ENCODE measurements at places on chromosomes 11 and 22. TPM values are rescaled to one million over a fixed set of nuclear protein-coding genes. Genes with fewer than 3 reads are reported as not detected.

GRCh38 chr11:9663699-9664275 lies at the start of gene SWAP70:
TSS of gene SWAP70 (plus strand) at chr11:9664077. CDS start at chr11:9664180, 103 bp downstream.
- H3K27me3 ChIP-seq, result no peaks in the 10 kb centered on the region
- DNase-seq, result peak; percentile 93
- peak within 1 kb of the TSS; percentile 96 for H3K4me3 ChIP-seq
- peaks cover 28% of the 10 kb centered on the region for H3K36me3 ChIP-seq

DNA sequence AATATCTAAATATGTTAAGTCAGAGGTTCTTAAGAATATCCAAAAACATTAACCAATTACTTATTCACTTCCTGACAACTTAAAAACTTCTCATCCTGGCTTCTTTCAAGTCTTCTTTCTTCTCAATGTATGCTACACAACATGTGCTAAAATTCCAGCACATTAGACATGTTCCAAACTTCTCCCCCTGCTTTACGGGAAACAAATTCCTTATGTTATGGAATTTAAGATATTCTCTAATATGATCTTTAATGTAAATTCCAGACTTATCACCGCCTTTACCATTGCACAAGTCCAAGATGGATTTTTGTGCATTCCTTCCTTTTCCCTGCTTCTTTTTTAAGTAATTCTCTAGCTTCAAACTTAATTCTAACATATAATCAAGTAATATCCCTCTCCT lies 964.5 kb upstream of the CHORDC1 start:
- H3K36me3 ChIP-seq, result no peaks in the 10 kb centered on the region
- no peak overlapping the region for H3K4me3 ChIP-seq
- H3K27me3 ChIP-seq, result no peaks in the 10 kb centered on the region
- H3K4me1 ChIP-seq, result no peaks in the 10 kb centered on the region
- H3K27ac ChIP-seq, result no peak overlapping the region
- no peak for DNase-seq

DNA sequence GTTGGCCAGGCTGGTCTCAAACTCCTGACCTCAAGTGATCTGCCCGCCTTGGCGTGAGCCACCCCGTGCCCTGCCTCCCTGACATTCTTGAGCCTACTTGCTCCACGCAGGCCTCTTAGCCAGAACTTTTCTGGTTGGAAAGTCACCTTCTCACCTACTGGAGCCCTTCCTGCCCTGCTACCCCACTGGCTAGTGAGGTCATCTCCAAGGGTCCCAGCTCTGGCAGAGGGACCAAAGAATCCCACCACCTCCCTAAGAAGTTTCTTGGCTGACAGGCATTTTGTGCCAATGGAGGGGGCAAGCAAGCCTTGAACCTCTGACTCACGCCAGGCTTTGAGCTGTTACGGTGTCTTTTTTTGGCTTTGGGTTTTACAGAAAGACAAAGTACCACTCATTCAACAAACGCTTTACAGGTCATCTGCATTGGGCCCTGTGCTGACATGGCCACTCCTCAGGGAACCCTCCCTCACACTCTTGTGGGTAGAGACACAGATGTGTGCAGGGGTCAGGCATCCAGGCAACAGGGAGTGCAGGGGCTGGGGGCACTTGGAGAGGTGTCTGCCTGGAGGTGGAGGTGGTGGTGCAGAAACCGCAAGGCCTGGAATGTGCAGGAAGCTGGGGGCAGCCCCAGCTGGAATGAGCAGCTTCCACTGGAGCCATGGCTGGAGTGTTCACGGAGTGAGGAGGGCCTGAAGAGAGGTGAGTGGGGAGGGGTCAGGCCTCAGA lies 27.1 kb upstream of the WNT11 start:
- DNase-seq, result no peak
- H3K27me3 ChIP-seq, result peaks cover 11% of the 10 kb centered on the region
- no peaks in the 10 kb centered on the region for H3K36me3 ChIP-seq
- peaks cover 35% of the 10 kb centered on the region for H3K4me1 ChIP-seq
- H3K4me3 ChIP-seq, result no peak overlapping the region
- peak overlapping the region; percentile 37 for H3K27ac ChIP-seq

DNA sequence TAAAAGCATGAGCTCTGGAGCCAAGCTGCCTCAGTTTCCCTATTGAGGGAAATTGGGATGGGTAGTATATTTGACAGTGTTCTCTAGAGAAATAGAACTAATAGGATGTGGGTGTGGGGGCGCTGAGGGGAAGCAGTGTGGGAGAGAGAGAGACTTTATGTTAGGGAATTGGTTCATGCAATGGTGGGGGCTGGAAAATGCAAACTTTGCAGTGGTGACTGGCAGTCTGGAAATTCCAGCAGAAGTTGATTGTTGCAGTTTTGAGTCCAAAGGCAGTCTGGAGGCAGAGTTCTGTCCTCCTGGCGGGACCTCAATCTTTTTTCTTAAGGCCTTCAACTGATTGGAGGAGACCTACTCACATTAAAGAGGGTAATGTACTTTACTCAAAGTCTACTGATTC lies 59.4 kb upstream of the SYT13 start:
- H3K4me1 ChIP-seq, result no peaks in the 10 kb centered on the region
- no peak overlapping the region for H3K4me3 ChIP-seq

- no peak overlapping the region for H3K4me3 ChIP-seq
- DNase-seq, result no peak
- H3K36me3 ChIP-seq, result no peaks in the 10 kb centered on the region
- H3K4me1 ChIP-seq, result peaks cover 26% of the 10 kb centered on the region
- no peak overlapping the region for H3K27ac ChIP-seq
Observed at GRCh38 chr11:9862981-9863380, 199.1 kb downstream of the SWAP70 start.

GRCh38 chr22:50082197-50082715 lies 3.0 kb downstream of the MLC1 start:
- no peaks in the 10 kb centered on the region for H3K36me3 ChIP-seq
- no peak overlapping the region for H3K27ac ChIP-seq
- H3K27me3 ChIP-seq, result peaks cover 40% of the 10 kb centered on the region
- H3K4me1 ChIP-seq, result peaks cover 8% of the 10 kb centered on the region
- H3K4me3 ChIP-seq, result no peak overlapping the region
- DNase-seq, result no peak

MOV10L1 gene
- polyA plus RNA-seq, result not detected

DNA sequence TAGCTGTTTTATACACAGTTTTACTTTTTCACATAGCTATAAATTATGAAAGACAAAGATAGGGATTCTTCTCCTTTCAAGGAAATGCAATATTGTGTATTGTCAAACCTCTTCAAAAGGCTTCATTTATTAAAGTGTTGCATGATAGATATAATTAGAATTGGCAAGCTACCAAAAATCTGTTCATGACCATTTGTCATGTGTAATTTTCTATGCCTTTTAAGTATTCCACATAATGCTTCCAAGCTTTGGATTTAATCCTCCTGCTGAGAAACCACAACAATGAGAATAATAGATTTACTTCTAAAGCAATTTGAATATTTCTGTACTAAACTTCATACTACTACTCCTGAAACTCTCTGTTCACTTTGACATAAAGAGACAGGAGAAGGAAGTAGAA lies 403.2 kb upstream of the CCDC179 start:
- DNase-seq, result no peak
- H3K27ac ChIP-seq, result no peak overlapping the region
- H3K4me3 ChIP-seq, result no peak overlapping the region
- no peaks in the 10 kb centered on the region for H3K36me3 ChIP-seq

DNA sequence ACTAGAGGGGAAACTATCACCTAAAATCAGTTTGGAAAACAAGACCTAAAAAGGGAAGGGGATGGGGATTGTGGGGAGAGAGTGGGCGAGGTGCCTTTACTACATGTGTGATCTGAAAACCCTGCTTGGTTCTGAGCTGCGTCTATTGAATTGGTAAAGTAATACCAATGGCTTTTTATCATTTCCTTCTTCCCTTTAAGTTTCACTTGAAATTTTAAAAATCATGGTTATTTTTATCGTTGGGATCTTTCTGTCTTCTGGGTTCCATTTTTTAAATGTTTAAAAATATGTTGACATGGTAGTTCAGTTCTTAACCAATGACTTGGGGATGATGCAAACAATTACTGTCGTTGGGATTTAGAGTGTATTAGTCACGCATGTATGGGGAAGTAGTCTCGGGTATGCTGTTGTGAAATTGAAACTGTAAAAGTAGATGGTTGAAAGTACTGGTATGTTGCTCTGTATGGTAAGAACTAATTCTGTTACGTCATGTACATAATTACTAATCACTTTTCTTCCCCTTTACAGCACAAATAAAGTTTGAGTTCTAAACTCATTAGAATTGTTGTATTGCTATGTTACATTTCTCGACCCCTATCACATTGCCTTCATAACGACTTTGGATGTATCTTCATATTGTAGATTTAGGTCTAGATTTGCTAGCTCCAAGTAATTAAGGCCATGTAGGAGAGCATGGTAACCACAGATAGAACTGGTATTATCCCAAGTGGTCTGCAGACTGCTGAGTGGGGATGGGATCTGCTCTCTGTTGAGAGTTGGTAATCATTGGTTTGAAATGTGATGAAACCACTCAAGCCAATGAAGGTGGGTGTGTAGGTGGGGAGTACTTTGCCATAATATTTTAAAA lies 3.6 kb downstream of the NEAT1 start:
- peak overlapping the region; percentile 100 for H3K27ac ChIP-seq
- H3K27me3 ChIP-seq, result no peaks in the 10 kb centered on the region
- peaks cover 94% of the 10 kb centered on the region for H3K4me1 ChIP-seq
- peak; percentile 82 for DNase-seq
- peaks cover 9% of the 10 kb centered on the region for H3K36me3 ChIP-seq

JAM3 gene
- polyA plus RNA-seq, result 6.2 TPM

DNA sequence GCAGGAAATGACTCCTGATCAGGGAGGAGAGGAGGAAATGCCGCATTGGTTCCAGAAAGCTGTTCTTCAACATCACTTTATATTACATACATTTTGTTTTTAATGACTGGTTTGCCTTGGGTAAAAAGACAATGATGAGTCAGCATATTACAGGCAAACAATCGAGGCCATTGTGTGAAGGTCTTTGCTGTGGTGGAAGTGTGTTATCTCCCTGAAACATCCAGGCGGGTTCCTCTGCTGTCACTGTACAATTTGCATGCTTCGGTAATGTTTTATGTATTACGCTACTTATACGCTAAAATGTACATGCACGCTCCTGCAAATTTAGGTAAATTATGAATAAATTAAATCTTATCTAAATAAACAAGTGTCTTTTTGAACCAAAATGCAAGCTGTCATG lies 161.1 kb downstream of the KIRREL3 start:
- H3K27me3 ChIP-seq, result peaks cover 7% of the 10 kb centered on the region
- no peak for DNase-seq
- no peak overlapping the region for H3K4me3 ChIP-seq
- no peaks in the 10 kb centered on the region for H3K36me3 ChIP-seq
- no peak overlapping the region for H3K27ac ChIP-seq

PRRG4 gene
- not detected for polyA plus RNA-seq

DNA sequence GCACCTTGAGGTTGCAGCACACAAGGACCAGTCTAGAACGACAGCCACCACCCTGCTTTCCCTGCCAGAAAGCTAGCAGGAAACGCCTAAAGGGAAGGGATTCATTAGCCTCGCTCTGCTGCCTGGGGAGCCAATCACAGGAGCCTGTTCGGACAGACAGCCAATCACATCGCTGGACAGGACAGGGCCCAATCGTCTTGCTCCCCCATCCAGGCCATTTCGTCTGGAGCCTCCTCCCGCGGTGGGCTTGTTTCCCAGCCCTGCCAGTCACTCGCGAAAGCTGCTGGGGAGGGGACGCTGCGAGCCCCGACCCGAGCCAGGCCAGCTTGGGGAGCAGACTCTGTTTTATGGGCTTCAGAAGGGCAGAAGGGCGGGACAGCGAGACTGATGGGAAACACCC lies 79.8 kb upstream of the NCAM1 start:
- DNase-seq, result no peak
- H3K36me3 ChIP-seq, result no peaks in the 10 kb centered on the region
- H3K4me1 ChIP-seq, result no peaks in the 10 kb centered on the region
- no peak overlapping the region for H3K4me3 ChIP-seq

PGA5 gene
- polyA plus RNA-seq, result not detected

DNA sequence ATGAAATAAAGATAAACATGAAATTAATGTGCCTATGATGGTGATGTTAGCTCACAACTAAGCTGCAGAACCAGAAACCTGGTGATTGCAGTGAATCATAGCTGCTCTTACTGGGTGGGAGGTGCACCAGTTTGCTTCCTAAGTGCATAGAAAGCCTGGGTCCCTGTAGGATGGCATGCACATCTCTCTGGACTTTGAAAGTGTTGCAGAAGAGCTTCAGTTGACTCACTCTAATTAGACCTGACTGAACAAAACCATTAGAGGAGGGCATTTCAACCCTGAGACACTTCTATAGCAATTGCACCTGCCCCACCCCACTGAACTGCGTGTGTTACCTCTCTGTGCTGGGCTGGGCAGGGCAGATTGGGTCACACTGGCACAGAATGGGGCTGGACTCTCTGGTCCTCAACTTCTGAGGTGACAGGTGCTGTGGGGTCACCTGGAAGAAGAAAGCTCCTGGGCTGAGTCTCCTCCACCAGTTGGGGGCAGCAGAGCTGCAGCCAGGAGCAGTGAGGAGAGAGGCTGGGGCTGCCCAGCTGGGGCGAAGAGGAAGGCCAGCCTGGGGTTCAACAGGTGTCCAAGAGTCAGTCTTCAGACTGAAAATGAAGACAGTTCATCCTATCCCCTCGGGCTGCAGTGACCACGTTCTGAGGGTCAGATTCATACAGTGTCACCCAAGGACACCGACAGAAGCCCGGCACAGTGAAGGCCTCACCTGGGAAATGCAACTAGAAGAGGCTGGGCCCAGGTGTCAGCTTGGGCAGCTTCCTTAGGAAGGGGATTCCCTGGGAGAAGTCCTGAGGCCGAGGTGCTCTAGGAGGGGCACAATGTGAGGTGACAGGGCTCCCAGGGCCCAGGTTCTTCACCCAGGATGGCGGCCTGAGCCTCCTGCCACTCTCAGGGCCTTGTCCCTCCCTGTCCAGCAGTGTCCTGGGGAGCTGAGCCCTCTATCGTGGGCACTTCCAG lies 58.1 kb downstream of the GGTLC2 start:
- H3K36me3 ChIP-seq, result no peaks in the 10 kb centered on the region
- no peak overlapping the region for H3K27ac ChIP-seq
- peaks cover 11% of the 10 kb centered on the region for H3K4me1 ChIP-seq
- no peaks in the 10 kb centered on the region for H3K27me3 ChIP-seq
- H3K4me3 ChIP-seq, result no peak overlapping the region

OR52N4 gene
- not detected for polyA plus RNA-seq

DNA sequence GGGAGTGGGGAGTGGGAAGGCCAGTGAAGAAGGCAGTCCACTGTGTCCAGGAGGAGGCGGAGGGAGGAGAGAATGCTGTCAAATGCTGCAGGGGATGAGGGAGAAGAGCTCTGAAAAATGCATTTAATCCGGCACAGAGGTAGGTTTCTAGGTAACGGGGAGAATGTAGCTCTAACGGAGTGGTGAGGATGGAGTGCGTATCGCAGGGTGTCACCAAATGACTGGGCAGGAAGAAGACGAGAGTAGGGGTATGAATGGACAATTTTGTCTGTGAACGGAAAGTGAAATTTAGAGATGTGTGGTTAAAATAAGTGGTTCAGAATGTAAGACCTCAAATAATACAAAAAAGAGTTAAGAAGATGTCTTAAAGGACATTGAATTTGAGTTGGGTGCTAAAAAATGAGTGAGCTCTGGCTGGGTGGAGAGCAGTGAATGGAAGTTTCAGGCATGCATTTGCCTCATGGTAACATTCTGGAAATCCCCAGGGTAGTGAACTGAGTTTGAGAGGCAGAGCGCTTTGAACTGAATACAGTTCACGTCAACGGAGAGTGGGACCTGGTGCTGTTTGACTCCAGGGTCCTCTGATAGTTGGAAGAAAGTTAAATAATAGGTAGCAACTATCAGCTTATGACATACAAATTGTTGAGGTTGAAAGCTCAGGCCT lies 81.3 kb upstream of the CADM1 start:
- DNase-seq, result no peak
- no peaks in the 10 kb centered on the region for H3K4me1 ChIP-seq
- no peaks in the 10 kb centered on the region for H3K36me3 ChIP-seq
- H3K4me3 ChIP-seq, result no peak overlapping the region
- H3K27ac ChIP-seq, result no peak overlapping the region
- no peaks in the 10 kb centered on the region for H3K27me3 ChIP-seq

Data from naive B cell (primary cell).